Adrenal gland (tissue), 19 donors: ENCODE measurements at places on chromosomes 11 and 22. TPM values are rescaled to one million over a fixed set of nuclear protein-coding genes. Genes with fewer than 3 reads are reported as not detected.
A peak's percentile ranks its signal among the peaks of the same experiment; 100 is the strongest.

The ACRV1 gene
- 0.06 TPM for total RNA-seq

The SMARCB1 gene
- total RNA-seq: 85.9 TPM

- no peaks in the 10 kb centered on the region for H3K27me3 ChIP-seq
- peak; percentile 81 for DNase-seq
- H3K27ac ChIP-seq: peak overlapping the region; percentile 7
Measured at GRCh38 chr11:65366340-65366773, 11.8 kb downstream of the TIGD3 start.

DNA sequence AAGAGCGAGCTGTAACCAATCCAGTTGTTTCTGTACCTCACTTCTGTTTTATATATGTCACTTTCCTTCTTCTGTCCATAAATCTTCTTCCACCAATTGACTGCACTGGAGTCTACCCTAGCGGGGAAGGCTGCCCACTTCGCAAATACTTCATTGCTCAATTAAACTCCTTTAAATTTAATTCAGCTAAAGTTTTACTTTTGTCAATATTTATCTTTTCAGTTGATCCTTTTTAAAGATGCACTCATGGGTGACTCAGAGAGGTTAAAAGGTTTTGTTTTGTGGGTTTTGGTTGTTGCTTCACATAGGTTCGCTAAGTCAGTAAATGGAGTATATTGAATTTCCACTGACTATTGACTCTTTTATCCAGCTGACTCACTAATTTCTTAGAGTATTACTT lies 597.2 kb downstream of the DLG2 start:
- H3K4me3 ChIP-seq: no peak overlapping the region
- no peaks in the 10 kb centered on the region for H3K36me3 ChIP-seq
- no peaks in the 10 kb centered on the region for H3K27me3 ChIP-seq
- H3K27ac ChIP-seq: no peak overlapping the region

The CEP126 gene
- total RNA-seq: 5.0 TPM

GRCh38 chr22:16783930-16784354 lies 41.3 kb downstream of the XKR3 start:
- no peaks in the 10 kb centered on the region for H3K27me3 ChIP-seq
- no peak overlapping the region for H3K27ac ChIP-seq
- H3K4me3 ChIP-seq: no peak overlapping the region
- no peaks in the 10 kb centered on the region for H3K36me3 ChIP-seq
- H3K4me1 ChIP-seq: no peaks in the 10 kb centered on the region

DNA sequence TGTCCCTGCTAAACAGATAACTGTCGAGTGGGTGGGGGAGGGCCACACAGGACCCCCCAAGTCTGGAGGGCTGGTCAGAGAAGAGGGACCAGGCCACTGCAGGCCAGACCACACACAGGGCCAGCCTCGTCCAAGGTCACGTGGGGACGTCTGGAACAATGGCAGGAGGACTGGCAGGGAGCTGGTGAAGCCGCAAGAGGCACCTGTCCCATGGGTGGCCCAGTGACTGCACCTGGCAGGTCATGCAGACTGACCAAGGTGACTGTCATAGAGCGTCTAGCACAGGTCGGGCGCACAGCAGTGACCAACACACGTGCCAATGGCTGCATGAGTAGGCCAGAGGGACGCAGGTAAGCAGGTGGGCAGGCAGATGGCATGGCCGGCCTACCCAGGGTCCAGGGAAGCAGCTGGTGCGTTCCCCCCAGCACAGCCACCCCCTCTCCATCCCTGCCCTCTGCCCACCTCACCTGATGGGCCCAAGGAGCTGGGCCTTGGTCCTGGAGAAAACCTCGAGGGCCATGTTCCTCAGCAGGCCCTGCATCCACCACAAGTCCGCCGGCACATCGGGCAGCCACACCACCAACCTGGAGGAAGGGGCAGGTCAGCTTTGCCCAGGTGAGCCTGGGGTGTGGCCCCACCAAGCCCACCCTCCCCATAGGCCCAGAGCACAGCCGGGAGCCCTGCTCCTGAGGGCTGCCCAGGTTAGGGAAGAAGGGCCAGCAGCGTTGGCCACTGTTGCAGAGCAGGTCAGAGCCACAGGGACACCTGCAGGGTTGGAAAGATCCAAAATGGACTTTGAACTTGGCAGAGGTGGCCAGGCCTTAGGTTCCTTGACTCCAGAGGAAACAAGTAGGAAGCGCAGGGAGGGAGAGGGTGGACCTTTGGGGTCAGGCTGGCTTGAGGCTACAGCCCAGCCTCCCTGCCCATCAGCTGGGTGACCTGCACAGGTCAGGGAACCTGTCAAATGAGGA lies 10.4 kb downstream of the PNPLA5 start:
- H3K27me3 ChIP-seq: no peaks in the 10 kb centered on the region
- H3K4me1 ChIP-seq: no peaks in the 10 kb centered on the region
- no peak overlapping the region for H3K27ac ChIP-seq
- no peaks in the 10 kb centered on the region for H3K36me3 ChIP-seq
